ENCODE measurements at places on chromosomes 4 and X. TPM values are rescaled to one million over a fixed set of nuclear protein-coding genes. Genes with fewer than 3 reads are reported as not detected.

DNA sequence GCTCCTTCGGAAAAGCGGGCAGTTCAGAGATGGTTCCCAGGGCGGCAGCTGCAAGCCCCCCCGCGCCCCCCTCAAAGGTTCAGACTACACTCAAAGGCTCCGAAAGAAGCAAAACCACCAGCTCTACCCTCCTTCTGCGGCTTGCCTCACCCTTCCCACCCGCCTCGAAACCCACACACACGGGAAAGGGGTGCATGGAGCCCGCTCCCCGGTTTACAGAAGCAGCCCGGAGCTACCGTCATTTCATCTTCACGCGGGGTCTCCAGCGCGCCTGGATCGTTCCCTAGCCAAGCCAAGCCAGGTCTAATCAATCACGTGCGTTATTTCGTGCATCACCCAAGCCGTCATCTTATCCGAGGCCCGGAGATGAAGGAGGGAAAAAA lies 1.2 kb downstream of the NLGN4X start:
- DNase-seq, result no peak

SLC26A1 gene
- not detected for total RNA-seq

- no peak for DNase-seq
These were observed 20.5 kb downstream of the AIFM1 start for GRCh38 chrX:130145123-130145522.

- no peak for DNase-seq
These were observed 45.9 kb upstream of the SPRY1 start for GRCh38 chr4:123350726-123351125.

SPRY1 gene
- total RNA-seq, result 48.4 TPM

CENPVL1 gene
- not detected for total RNA-seq

DNA sequence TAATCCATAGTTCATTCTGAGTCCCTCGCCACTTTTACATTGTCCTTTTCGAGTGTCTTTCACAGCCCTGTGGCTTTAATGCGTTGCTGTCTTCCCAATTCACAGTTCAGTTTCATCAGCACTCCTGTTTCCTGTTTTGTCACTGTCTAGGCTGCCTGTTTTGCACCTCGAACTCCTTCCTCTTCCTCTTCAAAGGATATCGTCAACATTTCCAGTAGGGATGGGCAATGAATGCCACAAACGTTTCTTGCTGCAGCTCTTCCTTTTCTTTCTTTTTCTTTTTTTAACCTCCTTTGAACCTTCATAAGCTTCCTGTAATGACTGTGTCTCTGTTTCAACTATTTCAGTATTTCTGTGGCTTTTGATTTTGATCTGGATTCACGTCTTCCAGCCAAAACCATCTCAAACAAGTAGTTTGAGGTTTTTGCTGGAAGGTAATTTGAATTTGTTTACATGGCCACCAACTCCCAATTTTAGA lies 105.4 kb downstream of the ANXA3 start:
- peak; percentile 5 for DNase-seq

GRIA3 gene
- total RNA-seq, result not detected

GRCh38 chr4:102308032-102308799 lies 37.1 kb downstream of the SLC39A8 start:
- no peak for DNase-seq

DNA sequence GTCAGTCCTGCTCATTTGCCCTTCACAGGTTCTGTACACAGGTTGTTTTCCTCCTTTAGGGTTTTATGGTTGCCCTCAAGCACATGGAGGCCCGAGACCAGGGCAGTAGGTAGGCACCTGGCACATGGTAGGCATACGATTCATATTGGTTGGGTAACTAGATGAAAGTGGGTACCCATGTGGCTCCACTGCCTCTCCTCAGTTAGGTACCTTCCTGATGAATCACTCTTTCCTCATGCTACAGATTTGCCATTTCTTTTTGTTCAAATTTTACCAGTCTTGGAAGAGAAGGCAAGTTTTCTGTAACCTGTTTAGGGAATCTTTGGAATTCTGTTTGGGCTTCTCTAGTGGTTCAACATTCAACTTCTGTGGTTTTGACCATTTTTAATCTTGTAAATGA lies 121.3 kb downstream of the FHIP1A start:
- no peak for DNase-seq

LEF1 gene
- total RNA-seq, result 148 TPM

- DNase-seq, result no peak
These were observed 73.2 kb downstream of the ENOX2 start for GRCh38 chrX:130829526-130830515.

DNA sequence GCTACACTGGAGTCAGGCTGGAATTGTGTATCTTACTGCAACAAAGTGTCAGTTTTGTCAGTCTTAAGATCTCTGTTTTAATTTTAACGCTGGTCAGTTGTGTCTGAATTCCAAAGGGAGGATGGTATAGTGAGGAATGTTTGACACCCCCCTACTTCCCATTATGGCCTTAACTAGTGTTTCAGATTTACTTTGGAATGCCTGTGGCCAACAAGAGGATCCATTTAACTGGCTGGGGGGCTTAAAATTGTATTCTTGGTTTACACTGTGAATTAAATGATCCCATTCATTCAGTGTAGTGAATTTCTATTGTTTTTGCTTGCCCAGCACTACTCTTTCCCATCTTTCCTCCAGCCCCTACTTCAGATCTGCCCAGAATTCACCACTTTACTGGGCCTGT lies 75.8 kb upstream of the IQCM start:
- no peak for DNase-seq

GRCh38 chr4:61401771-61402170 lies 201.6 kb downstream of the ADGRL3 start:
- no peak for DNase-seq

GRCh38 chr4:17665346-17665745 lies 50.9 kb downstream of the MED28 start:
- no peak for DNase-seq

LARP7 gene
- total RNA-seq, result 26.6 TPM

GRCh38 chr4:23382879-23383278 lies 507.0 kb downstream of the PPARGC1A start:
- no peak for DNase-seq

ATP8A1 gene
- total RNA-seq, result 8.1 TPM

DNA sequence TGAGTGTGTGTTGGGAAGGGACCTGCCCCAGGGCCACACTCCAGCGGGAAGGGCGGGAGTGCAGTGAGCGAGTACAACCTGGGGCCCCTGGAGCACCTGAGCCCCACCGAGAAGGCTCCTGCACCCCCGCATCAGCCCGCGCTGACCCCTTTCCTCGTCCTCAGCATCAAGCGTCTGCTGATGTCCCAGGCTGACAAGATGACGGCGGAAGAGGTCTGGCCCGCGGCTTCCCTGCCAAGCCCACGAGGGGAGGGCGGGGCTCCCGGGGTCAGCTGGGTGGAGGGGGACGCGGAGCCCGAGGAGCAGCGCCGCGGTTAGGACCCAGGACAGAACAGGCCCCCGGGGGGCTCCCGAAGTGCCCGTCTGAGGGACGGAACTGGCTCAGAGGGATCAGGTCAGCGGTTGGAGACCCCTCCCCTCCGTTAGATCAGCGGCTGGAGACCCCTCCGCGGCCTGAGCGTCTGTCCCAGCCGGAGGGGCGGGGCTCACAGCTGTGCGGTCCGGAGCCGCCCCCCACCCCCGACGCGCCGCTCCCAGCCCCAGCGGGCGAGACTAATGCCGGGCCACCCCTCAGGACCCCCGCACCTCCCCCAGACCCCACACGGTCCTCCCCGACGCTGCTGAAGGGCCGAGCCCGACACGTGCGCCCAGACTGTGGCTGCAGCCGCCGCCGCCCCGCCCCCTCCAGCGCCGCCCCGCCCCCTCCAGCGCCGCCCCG lies 6.7 kb downstream of the MYL5 start:
- DNase-seq, result peak; percentile 30

MAGIX gene
- 0.81 TPM for total RNA-seq

- DNase-seq, result no peak
These were observed 93.8 kb upstream of the CLCN4 start for GRCh38 chrX:10062980-10063379.

- DNase-seq, result no peak
These were observed 101.4 kb downstream of the PAPSS1 start for GRCh38 chr4:107618656-107619055.

DNA sequence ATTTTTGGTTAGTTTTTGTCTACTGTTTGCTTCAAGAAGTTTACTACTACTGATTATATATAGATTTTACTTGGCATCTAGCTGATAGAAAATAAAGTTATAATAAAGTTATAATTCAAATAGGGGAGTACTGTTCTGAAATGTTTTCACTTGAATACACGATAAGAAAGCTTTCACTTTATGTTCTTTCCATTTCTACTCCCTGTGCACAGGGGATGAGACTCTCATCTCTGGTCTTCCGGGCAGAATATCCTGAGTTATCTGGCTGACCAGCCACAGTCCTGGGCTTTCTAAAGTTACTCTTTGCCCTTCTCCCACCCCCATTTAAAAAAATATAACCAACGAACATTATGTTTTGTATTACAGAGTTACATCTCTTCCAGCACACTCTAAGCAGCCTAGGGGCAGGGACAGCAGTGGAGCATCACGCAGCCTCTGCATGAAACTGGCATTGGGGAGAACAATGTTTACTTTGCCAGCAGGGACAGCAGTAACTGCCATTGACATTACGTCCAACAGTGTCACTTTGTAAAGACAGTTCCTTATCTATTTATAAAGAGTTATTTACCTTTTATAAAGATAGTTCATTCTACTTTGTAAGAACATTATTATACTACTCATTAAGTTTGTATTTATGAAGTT lies 64.3 kb downstream of the METTL14 start:
- DNase-seq, result no peak

GRCh38 chrX:31092476-31092875 lies 20.6 kb upstream of the FTHL17 start:
- DNase-seq, result no peak

GRCh38 chr4:183437452-183437851 lies 7.0 kb upstream of the CDKN2AIP start:
- no peak for DNase-seq

GRCh38 chr4:35300996-35301774 lies 943.1 kb downstream of the ARAP2 start:
- DNase-seq, result no peak

GRCh38 chr4:140237616-140238350 lies 83.8 kb upstream of the MAML3 start:
- DNase-seq, result no peak

Measured in activated T-cell treated with anti-CD3 and anti-CD28 coated beads, Interleukin-2, amount 50 U/mL, for 4 hours (primary cell).